CD4-positive, alpha-beta T cell treated with Interferon gamma for 1 hour (primary cell): ENCODE measurements at places on chromosomes 7 and 10.

DNA sequence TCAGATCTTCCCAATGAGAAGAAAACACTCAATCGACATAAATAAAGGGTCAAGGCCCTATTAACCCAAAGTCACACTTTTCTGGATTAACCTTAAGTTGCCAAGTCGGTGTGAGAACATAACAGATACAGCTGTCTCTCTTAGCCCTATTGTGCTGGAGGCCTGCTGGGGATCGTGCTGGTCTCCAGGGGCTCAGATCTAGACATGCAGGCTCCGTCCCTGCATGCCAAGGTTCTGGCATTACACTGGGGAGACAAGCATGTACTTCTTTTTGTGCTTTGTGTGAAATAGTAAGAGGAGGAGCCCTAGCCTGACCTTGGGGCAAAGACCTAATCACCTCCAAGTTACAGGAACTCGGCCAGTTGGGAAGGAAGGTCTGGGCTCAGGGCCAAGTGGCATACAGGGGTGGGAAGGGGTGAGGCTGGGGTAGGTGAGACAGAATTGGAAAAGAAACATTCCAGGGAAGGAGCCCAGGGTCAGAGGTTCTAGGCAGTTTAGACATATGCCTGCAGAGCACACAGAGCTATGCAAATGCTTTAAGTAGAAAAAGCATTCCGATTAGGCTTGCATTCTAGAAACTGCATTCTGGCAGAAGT, 216.4 kb downstream of the HECW1 start:
- no peak for DNase-seq

GRCh38 chr10:97813311-97813710, 36.3 kb upstream of the GOLGA7B start:
- no peak for DNase-seq

GRCh38 chr10:43955978-43956377, 307.3 kb upstream of the ZNF32 start:
- DNase-seq = no peak

DNA sequence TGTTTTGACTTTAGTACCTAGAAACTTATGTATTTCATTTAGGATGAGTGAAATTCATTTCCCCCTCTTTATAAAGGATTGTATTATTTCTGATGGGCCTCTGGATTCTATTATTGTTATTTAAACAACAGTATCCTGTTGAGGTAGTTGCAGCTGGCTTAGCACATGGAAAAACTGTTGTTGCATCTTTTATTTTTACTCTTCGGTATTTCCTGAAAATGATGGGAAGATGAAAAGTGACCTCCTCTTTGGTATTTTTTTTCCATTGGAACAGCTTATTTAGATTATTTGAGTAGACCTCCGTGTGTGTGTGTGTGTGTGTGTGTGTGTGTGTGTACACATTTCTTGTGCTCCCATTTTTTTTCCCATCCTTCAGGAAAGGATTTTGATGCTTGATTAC, 129.8 kb downstream of the PRKG1 start:
- DNase-seq = no peak

GRCh38 chr10:53209944-53210611, 437.5 kb upstream of the MBL2 start:
- DNase-seq = no peak

GRCh38 chr10:49435225-49435624, 39.3 kb upstream of the DRGX start:
- DNase-seq = no peak

DNA sequence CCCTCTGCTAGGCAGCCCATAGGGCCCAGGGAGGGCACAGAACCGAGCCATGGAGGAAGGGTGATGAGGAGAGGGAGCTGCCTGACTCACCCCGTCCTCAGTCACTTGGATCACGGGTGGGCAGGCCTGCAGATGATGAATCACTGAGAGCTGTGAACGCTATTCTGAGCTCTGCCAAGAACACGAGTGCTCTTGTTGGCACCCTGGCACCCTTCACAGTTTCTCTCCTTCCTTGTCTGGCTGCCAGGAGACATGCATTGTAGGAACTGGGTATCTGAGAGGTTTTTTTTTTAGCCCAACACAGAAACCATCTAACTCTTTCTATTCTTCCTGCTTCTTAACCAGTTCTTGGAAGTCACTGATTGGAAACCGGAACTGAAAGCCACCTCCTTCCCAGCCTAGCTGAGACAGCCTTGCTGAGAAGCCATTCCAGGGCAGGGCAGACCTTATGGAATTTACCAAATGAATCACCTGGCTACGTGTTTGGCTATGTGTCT, 82.1 kb downstream of the SLC37A3 start:
- DNase-seq = peak; percentile 74

GRCh38 chr10:47396311-47396717, 12.2 kb upstream of the ZNF488 start:
- DNase-seq = no peak

DNA sequence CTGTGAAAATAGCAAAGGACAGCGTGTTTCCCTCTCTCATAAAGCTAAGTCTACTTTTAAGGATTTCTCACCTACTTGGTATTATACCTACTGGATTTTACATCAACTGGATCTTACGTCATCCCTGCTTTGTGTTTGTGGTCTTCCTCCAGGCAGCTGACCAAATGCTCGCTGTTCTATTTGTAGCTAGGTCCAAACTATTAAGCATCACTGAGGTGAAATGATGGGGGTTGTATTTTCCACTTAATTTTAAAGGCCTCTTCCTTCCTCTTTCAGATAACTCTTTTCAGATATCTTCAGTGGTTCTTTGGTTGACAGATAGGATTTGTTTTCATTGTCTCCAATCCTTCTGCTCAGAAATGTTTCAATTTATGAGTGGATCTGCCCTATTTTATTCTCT, 169.7 kb downstream of the RNLS start:
- DNase-seq = no peak

- DNase-seq = no peak
These were observed 37.4 kb downstream of the GRB10 start for GRCh38 chr7:50745336-50745735.

- no peak for DNase-seq
These were observed 70.6 kb downstream of the NEURL1 start for GRCh38 chr10:103564116-103564501.

GRCh38 chr10:32070645-32071044, 14.4 kb upstream of the KIF5B start:
- DNase-seq = no peak

- DNase-seq = no peak
These were observed 94.1 kb downstream of the PIP4K2A start for GRCh38 chr10:22620140-22620857.

DNA sequence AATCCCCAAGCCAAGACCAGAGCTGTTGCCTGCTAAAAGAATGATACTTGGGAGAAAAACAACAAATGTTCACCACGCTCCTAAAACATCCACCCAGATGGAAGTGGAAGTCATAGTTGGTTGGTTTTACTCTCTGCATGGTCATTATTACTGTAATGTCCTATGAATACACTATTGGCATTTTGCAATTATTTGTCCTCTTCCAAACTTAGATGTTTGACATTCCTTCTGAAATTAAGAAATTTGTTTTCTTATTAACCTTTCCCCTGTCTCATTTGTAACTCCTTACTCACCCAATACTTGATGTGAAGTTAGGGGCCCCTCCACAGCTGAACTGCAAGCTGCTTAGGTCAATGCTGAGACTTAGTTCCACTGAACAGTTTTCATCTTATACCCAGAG, 383.3 kb downstream of the INHBA start:
- no peak for DNase-seq

DNA sequence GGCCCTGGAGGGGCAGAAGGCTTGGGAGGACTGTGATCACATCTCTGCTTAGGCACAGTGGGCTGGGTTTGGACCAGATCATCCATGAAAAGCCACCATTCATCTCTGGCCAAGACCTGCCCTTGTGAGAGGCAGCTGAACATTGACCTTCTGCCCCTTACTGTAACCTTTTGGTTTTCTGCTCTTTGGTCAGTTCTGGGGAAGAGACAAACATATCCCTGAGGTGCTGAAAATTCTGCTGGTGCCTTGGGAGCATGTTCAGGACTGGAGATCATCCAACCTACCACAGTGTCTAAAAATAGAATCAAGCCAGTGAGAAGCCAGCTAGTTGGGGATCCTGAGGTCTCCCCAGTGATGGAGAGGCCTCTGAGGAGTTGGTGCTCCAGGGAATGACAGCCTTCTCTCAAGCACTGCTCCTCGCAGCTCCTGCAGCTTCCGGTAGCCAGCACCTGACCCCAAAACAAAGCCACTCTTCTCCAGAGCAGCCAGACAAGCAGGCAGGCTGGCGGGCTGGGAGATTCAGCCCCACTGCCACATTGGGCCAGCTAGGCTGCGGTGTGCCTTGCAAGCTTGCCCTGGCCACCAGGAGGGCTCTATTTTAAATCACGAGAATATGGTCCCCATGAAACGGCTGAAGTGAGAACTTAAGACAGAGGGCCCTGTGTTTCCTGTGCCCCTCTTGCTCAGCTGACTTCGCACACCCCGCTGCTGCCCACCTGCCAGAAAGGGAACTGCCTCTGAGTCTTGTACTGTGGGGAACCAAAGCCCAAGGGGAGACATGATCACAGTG, 37.8 kb upstream of the UBE2H start:
- no peak for DNase-seq

DNA sequence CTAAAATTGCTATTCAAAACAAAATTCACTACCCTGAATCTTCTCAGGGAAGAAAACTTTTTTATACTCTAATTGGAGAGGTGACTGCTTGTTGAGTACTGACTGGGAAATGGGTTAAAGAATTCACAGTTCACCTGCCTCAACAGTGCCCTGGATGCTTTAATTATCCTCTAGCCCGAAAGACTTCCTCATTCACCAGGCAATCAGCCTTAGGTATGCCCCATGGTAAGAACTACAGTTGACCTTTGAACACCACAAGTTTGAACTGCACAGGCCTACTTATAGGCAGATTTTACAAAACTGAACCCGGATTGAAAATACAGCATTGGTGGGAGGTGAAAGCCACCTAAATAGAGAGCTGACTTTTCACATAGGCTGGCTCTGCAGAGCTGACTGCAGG, 175.3 kb downstream of the ELAPOR2 start:
- DNase-seq = no peak
